ENCODE measurements at places on chromosomes 2 and 18. TPM values are rescaled to one million over a fixed set of nuclear protein-coding genes. Genes with fewer than 3 reads are reported as not detected.

DNA sequence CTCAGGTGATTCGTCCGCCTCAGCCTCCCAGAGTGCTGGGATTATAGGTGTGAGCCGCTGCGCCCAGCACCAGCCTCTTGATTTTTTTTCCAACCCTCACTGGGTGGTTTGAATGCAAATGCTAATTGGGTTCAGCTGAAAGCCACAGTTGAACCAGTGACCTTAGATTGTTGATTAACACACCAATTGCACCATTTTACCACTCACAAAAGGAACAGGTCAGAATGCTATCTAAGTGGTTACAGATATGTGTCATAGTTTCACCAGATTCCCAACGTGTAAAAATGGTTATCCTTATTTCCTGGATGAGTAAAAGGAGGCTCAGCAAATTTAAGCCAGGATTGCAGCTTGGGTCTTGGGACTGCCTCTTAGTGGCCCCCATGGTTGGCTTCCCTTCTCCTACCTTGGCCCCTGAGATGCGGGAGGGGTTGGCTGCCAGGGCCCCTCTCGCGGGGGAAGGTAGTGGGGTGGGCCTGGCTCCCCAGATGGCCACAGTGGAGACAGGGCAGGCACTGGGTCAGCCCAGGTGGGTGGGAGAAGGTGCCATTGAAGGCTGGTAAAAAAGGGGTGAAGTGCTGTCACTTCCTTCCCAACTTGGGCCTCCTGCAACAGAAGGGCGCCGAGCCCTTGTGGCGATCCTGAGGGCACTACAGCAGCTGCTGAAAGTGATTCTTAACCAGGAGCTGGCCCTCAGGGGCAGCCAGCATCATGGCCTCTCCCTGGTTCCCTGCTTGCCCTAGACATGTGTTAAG, 164.9 kb upstream of the HAAO start:
- H3K4me1 ChIP-seq: peaks cover 52% of the 10 kb centered on the region
- DNase-seq: no peak
- no peaks in the 10 kb centered on the region for H3K27me3 ChIP-seq
- peak overlapping the region; percentile 94 for H3K27ac ChIP-seq
- no peak overlapping the region for H3K4me3 ChIP-seq

DNA sequence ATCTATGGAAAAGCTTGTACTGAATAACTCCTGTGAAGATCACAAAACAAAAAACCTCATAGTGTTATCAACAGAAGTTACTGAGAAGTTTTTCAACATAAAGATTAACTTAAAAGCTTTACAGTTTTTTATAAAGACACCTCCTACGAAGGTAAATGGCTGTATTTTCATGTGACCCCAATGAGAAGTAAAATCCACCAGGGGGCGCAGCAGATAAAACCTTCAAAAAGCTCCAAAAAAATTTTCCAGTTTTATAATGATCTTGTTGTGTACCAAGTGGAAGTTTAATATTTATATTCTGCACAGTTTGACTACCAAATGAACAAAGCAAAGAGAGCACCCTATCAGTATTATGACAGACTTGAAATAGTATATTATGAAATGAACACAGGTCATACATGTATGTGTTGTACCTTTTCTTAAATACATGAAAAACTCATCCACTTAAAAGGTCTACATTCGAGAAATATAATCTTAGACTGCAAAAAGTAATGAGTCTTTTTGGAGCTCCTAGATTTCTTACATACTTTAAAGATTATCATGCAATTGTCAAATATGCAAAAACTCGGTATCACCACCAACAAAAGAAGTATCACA, 38.5 kb downstream of the PNO1 start:
- H3K4me3 ChIP-seq: no peak overlapping the region
- no peaks in the 10 kb centered on the region for H3K27me3 ChIP-seq
- H3K4me1 ChIP-seq: peaks cover 2% of the 10 kb centered on the region
- no peak overlapping the region for H3K27ac ChIP-seq
- H3K36me3 ChIP-seq: no peaks in the 10 kb centered on the region

The OTX1 gene
- 0.20 TPM for total RNA-seq

DNA sequence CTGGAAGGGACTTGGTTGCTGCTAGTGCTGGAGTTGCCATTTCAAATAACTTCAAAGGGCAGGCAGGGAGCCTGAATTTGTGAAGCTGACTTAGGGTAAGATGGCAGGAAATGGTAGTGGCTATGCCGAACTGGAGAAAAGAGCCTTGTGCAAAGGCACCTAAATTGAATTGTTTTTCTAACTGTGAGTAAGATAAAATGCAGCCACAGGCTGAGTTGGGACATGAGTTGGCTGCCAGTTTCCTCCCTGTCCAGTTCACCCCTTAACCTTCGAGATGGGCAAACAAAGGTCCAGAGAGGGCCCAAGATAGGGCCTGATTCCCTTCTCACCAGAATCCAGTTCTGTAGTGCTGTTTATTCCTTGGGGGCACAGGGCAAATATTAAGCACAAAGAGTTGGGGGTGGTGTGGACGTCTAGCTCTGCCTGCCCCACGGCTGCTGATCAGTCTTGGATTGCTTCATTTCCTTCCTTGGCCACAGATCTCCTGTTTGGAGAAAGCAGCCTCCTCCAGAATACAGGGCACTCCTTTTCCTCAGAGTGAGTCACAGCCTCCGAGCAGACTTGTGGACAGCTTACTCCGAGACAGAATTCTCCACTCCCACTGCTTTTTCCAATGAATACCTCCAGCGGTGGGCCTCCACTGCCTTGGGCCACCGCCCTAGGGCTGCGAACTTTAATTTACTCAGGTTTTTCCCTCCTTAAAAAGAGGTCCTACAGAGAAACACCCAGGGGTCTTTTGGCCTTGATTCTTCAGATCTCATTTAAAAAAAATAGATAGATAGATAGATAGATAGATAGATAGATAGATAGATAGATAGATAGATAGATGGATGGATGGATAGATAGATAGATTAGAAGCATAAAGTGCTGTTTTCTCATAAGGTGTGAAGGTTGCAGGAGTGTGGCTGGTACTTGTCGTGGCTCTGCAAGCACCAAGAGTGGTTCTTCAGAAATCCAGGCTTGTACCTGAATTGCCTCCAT, 18.4 kb upstream of the SLC20A1 start:
- no peak overlapping the region for H3K27ac ChIP-seq
- H3K27me3 ChIP-seq: no peaks in the 10 kb centered on the region
- H3K4me1 ChIP-seq: no peaks in the 10 kb centered on the region

DNA sequence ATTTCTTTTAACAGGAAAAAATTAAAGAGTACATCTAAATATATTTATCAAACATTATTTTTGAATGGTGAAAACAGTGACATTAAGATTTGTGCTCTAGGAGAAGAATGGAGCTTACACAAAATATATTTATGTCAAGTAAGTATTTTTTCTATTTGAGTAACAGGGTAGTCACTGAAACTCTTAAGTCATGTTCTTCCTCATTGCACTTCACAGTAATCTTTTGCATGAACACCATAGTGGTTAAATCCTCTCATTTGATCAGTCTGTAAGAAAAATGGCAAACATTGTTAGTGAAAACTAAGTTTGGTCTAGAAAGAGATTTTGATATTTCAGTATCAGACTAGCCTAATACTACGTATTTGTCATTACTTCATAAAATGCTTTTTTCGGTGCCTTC, 8.1 kb downstream of the GMCL1 start:
- H3K36me3 ChIP-seq: no peaks in the 10 kb centered on the region
- peaks cover 2% of the 10 kb centered on the region for H3K4me1 ChIP-seq
- no peak for DNase-seq
- no peak overlapping the region for H3K4me3 ChIP-seq

- peaks cover 2% of the 10 kb centered on the region for H3K4me1 ChIP-seq
- no peaks in the 10 kb centered on the region for H3K36me3 ChIP-seq
These were observed 43.1 kb downstream of the MAP3K19 start for GRCh38 chr2:135004005-135004746.

The HRH4 gene
- not detected for total RNA-seq

DNA sequence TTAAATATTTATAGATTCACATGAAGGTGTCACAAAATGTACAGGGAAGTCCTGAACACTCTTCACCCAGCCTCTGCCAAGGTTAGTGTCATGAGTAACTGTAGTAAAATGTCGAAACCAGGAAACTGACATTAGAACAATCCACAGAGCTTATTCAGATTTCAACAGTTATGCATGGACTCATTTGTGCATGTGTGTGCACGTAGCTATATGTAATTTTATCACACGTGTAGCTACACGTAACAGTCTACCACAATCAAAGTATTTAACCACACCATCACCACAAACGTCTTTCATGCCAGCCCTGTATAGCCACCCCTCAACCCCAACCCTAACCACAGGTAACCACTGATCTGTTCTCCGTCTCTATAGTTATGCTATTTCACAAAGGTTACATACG, 211.7 kb upstream of the REV1 start:
- H3K4me3 ChIP-seq: no peak overlapping the region
- no peak for DNase-seq
- no peaks in the 10 kb centered on the region for H3K36me3 ChIP-seq
- no peaks in the 10 kb centered on the region for H3K27me3 ChIP-seq

DNA sequence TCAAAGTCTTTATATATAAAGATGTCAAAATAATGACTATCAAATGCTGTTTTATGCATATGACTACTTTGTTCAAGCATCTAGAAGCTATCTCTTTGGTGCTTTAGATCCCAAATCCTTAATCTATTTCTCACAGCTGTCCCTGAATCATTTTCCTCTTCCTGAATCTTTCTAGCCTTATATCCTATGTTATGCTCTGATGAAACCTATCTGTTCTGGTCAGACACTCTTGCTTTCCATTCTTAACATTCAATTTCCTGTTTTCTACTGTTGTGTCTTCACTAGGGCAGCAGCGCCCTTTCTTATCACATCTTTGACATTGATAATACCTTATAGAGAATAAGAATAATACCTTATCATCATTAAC, 6.3 kb upstream of the PARD3B start:
- DNase-seq: no peak
- no peaks in the 10 kb centered on the region for H3K27me3 ChIP-seq
- no peaks in the 10 kb centered on the region for H3K36me3 ChIP-seq
- no peak overlapping the region for H3K4me3 ChIP-seq
- no peak overlapping the region for H3K27ac ChIP-seq

DNA sequence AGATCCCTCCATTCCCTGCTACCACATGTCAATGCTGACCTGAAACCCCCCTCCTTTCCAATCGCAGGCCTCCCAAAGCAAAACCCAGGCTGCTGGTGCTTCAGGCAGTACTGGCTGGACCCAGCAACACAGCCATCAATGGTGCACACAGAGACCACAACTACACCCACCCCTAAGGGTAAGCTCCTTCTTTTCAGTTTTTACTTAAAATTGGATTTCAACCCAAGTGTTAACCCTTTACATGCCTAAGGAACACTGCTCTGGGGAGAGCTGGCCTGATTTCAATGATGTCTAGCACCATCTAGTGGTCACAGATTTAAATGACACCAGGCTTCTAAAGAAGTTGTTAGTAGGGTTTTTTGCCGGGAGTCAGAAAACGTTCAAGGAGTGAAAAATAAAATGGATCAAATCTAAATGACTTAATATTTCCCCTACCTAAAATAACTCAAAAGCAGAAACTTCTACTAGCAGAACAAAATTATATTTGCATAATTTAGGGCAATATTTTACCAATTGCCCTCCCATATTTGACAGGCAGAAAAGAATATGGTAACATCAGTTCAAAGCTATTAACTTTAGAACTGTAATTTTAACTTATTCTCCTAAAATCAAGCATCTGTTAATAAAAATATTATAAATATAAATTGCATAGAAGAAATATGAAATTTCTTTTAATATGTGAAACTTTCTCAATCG, 24.6 kb downstream of the FECH start:
- no peak for DNase-seq
- no peaks in the 10 kb centered on the region for H3K4me1 ChIP-seq
- H3K36me3 ChIP-seq: no peaks in the 10 kb centered on the region

DNA sequence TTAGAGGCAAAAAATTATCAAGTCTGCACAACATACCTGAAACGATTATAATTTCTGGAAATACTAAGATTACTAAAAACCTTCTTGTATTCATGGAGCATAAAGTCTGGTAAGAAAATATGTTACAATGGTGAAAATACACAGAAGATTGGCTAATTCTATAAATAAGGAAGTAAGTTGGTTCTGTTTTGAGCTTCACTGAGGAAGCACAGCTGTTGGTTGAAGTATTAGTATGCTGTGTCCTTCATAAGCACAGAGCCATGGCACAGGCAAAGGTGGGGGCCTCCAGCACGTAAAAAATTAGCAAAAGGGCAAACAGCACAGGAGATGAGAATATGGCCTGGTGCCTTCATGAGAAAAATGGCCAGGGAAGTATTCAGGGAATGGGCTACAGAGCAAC, 40.4 kb upstream of the ANKRD62 start:
- no peaks in the 10 kb centered on the region for H3K36me3 ChIP-seq
- no peaks in the 10 kb centered on the region for H3K27me3 ChIP-seq
- no peak overlapping the region for H3K4me3 ChIP-seq

The ZBTB7C gene
- 11.9 TPM for total RNA-seq

GRCh38 chr18:79447703-79448367, 52.1 kb downstream of the NFATC1 start:
- H3K27ac ChIP-seq: no peak overlapping the region
- no peaks in the 10 kb centered on the region for H3K36me3 ChIP-seq
- no peaks in the 10 kb centered on the region for H3K4me1 ChIP-seq

DNA sequence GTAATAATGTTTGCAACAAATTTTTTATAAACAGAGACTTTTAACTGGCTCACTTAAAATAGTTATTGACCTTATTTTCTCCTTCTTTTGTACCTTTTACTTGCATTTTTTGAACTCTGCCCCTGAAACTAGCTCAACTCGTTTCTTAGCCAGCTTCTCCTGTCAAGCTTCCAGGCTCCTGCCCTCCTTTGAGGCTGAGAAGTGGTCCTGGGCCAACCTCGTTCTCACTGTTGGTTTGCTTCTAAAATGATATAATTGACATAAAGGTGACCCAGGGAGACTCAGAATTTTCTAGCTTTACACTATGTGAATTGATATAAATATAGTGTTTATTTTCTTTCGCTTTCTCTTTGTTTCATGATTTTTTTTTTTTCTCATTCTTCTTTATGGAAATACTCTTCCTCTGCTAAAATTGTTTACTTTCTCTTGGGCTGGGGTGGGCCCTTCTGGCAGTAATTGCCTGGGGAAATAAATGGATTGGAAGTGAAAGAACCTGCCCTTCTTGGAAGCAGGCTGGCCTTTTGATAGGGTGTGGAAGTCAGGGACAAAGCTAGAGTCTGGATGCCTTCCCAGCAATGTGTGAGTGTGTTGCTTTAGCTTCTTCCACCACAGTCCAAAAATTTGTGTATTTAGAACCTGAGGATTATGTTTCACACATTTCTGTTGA, 30.7 kb downstream of the GPD2 start:
- peak overlapping the region; percentile 3 for H3K4me3 ChIP-seq
- no peaks in the 10 kb centered on the region for H3K36me3 ChIP-seq
- no peaks in the 10 kb centered on the region for H3K27me3 ChIP-seq
- peak; percentile 77 for DNase-seq
- H3K27ac ChIP-seq: peak overlapping the region; percentile 64

GRCh38 chr2:174778085-174778981, 14.1 kb upstream of the CHRNA1 start:
- H3K36me3 ChIP-seq: no peaks in the 10 kb centered on the region
- no peak overlapping the region for H3K27ac ChIP-seq
- no peaks in the 10 kb centered on the region for H3K4me1 ChIP-seq
- no peak overlapping the region for H3K4me3 ChIP-seq

- no peak overlapping the region for H3K27ac ChIP-seq
- no peaks in the 10 kb centered on the region for H3K27me3 ChIP-seq
- H3K36me3 ChIP-seq: no peaks in the 10 kb centered on the region
- no peak overlapping the region for H3K4me3 ChIP-seq
- no peaks in the 10 kb centered on the region for H3K4me1 ChIP-seq
These were observed 7.5 kb downstream of the TRAPPC12 start for GRCh38 chr2:3387011-3387410.

The LAMA3 gene
- total RNA-seq: 8.0 TPM

GRCh38 chr18:23570912-23571504, 15.3 kb downstream of the NPC1 start:
- no peaks in the 10 kb centered on the region for H3K36me3 ChIP-seq
- H3K27ac ChIP-seq: no peak overlapping the region
- no peak overlapping the region for H3K4me3 ChIP-seq
- peaks cover 3% of the 10 kb centered on the region for H3K4me1 ChIP-seq
- DNase-seq: no peak

All from ovary (tissue), 10 donors.